Fibroblast of mammary gland (primary cell): ENCODE measurements at places on chromosomes 4 and X.

DNA sequence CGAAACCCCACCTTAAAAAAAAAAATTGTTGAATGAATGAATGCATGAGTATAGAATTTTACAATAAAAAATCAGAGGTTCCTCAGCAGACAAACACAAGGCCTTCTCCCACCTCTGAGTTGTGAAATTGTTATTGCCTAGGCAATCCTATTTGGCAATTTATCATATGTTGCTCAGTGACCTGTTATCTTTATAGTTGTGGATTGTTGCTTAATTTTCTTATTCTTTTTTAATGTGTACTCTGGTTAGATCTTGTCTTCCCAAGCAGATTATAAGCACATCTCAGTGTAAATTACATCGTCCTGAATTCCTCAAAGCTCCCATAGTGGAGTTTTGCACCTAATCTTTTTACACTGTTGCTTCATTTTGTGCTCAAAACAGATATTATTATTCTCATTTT is 71.9 kb downstream of the RBM47 start:
- DNase-seq, result no peak

GRCh38 chr4:39700554-39700953 is 2.6 kb downstream of the UBE2K start:
- DNase-seq, result no peak

- no peak for DNase-seq
Observed at GRCh38 chr4:7037425-7037824, 5.7 kb upstream of the TADA2B start.

DNA sequence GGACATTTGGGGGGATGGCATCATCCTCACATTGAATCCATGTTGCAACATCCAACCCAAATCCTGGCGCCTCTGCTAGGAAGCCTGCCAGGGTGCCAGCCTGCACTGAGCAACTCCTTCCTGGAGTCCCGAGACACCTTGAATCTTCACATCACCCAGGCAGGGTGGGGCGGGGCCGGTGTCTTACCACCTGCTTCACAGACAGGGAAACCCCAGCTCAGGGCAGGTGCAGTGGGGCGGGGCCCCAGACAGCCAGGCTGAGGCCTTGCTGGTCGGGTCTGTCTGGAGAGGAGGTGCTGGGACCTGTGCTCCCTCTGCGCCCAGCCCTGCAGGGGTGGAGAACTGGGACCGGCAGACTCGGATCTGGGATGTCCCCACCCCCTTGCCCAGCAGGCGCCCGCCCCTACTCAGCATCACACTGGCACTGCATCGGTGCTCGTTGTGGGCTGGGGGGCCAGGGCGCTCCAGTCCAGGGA is 31.5 kb upstream of the HTRA3 start:
- DNase-seq, result no peak

DNA sequence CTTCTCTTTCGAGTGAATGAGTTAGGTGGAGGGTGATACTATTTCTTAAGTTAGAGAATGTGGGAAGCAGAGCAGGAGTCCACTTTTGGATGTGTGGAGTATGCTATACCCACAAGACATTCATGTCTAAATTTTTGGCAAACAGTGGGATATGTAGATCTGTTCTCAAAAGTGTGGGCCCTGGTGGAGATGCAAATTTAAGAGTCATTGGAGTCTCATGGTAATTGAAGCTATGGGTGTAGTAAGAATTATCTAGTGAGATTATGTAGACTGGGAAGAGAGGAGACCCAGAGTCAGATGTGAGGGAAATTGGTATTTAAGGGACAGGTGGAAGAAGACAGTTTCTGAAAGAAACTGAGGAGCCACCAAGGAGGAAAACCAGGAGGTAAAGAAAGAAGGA is 7.0 kb downstream of the CEP135 start:
- DNase-seq, result no peak

DNA sequence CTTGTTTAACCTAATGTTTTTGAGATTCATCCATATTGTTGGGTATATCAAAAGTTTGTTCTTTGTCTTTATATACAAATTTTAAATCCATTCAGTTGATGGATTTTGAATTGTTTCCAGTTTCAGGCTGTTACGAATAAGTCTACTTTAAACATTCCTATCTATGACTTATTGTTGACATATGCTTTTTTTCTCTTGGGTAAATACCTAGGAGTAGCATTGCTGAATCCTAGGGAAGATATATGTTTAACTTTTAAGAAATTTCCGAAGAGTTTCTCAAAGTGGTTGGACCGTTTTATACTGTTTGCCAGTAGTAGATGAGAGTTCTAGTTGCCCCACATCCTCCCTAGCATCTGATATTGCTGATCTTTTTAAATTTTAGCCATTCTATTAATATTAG is 60.9 kb upstream of the IL13RA1 start:
- peak; percentile 11 for DNase-seq

GRCh38 chrX:81259020-81259713 is 57.3 kb downstream of the SH3BGRL start:
- peak; percentile 38 for DNase-seq

DNA sequence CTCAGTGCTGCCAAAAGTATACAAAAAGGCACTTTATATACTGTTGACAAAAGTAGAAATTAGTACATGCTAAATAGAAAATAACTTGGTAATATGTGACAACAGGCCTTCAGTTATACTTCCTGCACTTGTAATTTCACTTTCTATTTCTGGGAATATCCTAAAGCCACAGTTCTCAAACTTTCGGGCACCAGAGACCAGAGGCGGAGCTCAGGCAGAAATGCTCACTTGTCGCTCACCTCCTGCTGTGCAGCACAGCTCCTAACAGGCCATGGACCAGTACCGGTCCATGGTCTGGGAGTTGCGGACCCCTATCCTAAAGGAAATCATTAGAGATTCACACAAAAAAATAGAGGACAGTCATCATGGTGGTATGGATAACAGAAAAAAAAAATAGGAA is 25.7 kb downstream of the ACSL4 start:
- DNase-seq, result no peak

GRCh38 chr4:5554376-5554775 is 154.0 kb downstream of the EVC2 start:
- DNase-seq, result no peak

GRCh38 chr4:108681321-108681809 is 31.0 kb downstream of the OSTC start:
- DNase-seq, result peak; percentile 14

DNA sequence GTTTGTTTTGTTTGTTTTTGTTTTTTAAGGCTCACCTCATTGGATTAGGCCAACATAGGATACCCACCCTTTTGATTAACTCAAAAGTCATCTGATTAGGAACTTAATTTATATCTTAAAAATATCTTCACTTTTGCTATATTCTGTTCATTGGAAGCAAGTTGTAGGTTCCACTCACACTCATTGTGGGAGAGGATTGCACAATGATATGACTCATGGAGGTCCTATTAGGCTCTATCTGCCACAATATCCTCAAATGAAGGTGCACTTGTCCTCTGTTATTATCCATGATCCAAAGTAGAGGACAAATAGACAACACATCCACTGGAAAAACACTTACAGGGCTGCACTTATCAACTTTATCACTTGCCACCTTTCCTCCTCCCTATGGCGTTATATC is 60.5 kb upstream of the ADAMTS3 start:
- DNase-seq, result peak; percentile 75
